Myocyte (in vitro differentiated cells): ENCODE measurements at places on chromosomes 4 and X. TPM values are rescaled to one million over a fixed set of nuclear protein-coding genes. Genes with fewer than 3 reads are reported as not detected.

Gene SLIT2
- total RNA-seq: 3.1 and 3.4 TPM in 2 replicates

Gene CXCL5
- total RNA-seq: not detected in 2 replicates

- DNase-seq: peak; percentile 0
Measured at GRCh38 chrX:31007321-31007720, 64.5 kb downstream of the FTHL17 start.

DNA sequence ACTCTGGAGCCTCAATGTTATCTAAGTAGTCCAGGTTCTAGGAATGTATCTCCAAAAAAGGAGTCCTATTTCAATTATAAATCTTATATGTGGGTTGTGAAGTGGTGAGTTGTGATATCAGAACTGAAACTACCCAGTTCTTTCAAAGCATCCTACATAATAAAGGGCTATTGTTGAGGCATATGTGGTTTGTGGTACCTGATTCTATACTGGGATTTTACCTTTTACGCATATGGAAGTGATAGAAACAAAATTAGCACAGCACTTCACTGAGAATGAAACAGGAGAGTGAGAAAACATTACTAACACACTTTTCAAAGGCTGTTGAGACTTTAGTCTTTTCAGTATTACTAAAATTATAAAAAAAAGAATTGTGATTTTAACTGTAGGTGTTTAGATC, 417.7 kb upstream of the GALNT7 start:
- no peak for DNase-seq

GRCh38 chr4:122917731-122918130, 4.7 kb downstream of the NUDT6 start:
- no peak for DNase-seq

GRCh38 chr4:186719925-186720694, 3.5 kb downstream of the FAT1 start:
- DNase-seq: peak; percentile 55

DNA sequence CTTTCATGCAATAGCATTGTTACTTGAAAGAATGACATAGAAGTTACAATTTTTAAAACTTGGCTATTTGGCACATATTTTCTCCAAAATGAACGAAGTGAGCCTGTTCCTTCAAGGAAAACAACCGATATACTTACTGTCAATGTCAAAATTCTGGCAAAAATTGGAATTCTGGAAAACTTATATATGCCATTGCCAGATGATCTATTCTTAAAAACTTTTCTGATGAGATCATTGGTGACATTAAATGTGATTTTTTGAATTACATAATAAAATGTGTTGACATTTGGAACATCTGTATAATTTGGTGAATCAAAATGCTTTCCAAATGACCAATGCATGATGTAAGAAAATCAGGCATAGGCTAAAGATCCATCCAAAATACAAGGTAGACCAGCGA, 209.0 kb downstream of the SCFD2 start:
- DNase-seq: no peak

GRCh38 chrX:2502120-2502667, 1.4 kb upstream of the DHRSX start:
- DNase-seq: no peak

DNA sequence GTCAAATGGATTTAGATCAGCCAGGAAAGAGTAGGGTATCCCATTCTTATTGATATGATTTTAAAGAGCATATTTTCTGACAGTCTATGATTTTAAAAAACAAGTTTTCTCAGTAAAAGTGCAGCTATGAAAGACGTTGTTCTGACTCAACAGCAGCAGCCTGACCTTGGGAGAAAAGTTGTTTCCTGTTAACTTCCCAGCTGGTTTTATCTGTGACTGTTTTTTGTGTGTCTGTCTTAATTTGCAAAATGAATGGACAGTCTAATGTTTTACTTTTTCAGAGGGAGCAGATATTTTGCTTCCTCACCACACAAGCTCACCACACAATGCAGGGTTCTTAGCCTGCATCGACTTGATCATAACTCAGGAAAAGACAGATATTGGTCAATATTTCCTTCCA, 764 bp upstream of the MTHFD2L start:
- peak; percentile 37 for DNase-seq

DNA sequence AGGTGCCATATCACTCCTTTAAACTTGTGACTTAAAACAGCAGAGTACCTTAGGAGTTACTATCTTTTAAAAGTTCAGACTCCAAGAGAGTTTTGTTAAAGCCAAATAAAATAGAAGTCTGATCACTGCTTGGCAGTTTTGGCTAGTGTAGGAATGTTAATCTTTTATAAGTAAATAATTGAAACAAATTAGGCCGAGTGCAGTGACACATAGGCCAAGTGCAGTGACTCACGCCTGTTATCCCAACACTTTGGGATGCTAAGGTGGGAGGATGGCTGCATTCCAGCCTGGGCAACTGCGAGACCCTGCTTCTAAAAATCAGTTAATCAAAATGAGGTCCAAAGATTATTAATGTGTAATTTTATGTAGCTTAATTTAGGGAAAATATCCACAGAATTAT, 37.2 kb downstream of the WDR44 start:
- DNase-seq: no peak

DNA sequence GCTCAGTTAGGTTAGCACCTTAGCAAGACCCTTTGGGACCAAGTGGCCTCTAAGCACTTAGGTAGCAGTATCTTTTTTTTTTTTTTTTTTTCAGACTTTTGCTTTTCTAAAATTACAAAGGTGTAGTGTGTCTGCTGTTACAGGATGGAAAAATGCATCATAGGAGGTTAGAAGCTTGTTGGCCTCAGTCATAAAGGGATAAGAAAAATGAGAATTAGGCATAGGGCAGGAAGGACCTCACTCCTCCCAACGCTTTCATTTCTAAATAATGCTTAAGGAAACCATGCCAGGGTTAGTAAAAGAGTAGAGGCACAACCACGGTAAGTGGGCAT, 148.4 kb upstream of the PLAC1 start:
- no peak for DNase-seq

DNA sequence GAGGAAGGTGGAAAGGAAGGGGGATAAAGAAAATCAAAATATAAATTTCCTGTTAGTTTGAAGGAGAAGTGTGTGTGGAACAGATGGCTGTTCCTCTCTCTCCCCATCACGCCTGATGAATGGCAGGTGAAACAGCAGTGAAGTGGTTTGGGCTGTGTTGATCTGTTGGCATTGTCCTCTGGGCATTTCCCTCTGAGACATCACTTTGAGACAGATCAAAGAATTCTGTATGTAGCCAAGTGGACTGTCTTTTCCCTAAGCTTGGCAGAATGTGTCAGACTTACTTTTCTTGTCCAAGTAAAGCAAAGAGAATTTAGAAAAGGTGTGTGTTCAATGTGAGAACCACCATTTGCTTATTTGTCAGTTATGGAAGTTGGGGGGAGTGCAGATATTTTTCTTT, 47.5 kb downstream of the SEPTIN11 start:
- no peak for DNase-seq
